ENCODE measurements at places on chromosomes 2 and 18. TPM values are rescaled to one million over a fixed set of nuclear protein-coding genes. Genes with fewer than 3 reads are reported as not detected.

Gene ELP2
- 77.2 TPM for total RNA-seq

Gene MTX2
- 34.5 TPM for total RNA-seq

Gene POTEE
- total RNA-seq, result not detected

Gene ESPNL
- 2.0 TPM for total RNA-seq

Gene ASB18
- total RNA-seq, result not detected

Data from sigmoid colon (tissue), 7 donors.